ENCODE measurements at places on chromosomes 12 and 14. TPM values are rescaled to one million over a fixed set of nuclear protein-coding genes. Genes with fewer than 3 reads are reported as not detected.

Gene RNASE7
- total RNA-seq: not detected

Gene SLC7A7
- total RNA-seq: 25.0 TPM

Gene CCDC196
- not detected for total RNA-seq

Gene RTN1
- 0.78 TPM for total RNA-seq

- no peaks in the 10 kb centered on the region for H3K4me1 ChIP-seq
- no peak overlapping the region for H3K27ac ChIP-seq
- H3K36me3 ChIP-seq: no peaks in the 10 kb centered on the region
- H3K4me3 ChIP-seq: no peak overlapping the region
- no peaks in the 10 kb centered on the region for H3K27me3 ChIP-seq
Measured at GRCh38 chr12:123886931-123887582, 85.6 kb downstream of the CCDC92 start.

Data from ovary (tissue), 10 donors.